ENCODE measurements at places on chromosomes 3 and 15.

- DNase-seq: no peak
Observed at GRCh38 chr3:33803894-33804526, 5.6 kb downstream of the PDCD6IP start.

GRCh38 chr3:49882166-49882565, 12.5 kb upstream of the CAMKV start:
- DNase-seq: no peak

DNA sequence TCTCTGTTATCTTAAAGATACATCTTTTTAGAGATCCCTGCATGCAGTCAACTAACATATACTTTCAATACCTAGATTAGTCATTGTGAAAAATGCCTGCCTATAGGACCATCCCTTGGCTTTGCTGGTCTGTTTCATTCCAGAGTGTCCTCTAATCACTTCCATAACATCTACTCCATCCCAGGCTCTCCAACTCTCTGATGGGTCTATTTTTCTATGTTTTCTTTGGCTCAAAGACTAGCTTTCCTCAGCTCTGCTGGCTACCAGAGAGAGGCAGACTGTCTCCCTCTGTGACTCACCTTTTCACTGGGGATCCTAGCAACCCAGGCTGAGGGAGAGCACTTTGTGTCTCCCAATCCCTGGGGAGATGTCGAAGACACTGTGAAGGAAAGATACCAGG, 547.7 kb upstream of the MCTP2 start:
- no peak for DNase-seq

GRCh38 chr15:30973379-30973778, 18.0 kb downstream of the MTMR10 start:
- no peak for DNase-seq

DNA sequence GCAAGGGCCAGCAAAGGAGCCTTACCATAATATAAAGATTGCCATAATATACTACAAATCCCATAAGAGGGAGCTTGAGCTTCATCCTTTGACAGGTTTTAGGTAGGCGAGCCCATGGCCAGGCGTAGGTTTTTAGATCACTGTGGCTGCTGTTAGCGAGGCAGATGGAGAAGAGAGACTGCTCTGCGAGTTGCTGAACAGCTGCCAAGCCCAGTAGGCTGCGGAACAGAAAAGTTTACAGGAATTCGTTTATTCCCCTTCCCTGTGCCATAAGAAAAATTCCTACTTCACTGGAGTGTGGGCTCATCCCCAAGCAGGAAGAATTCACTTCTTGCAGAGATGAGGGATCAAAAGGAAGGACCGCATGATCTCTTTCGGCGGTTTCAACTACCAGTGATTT, 30.5 kb downstream of the TMED3 start:
- DNase-seq: no peak

GRCh38 chr15:72365844-72366243, 10.0 kb downstream of the HEXA start:
- peak; percentile 27 for DNase-seq

GRCh38 chr15:71743861-71744382, 66.4 kb upstream of the NR2E3 start:
- DNase-seq: peak; percentile 54

DNA sequence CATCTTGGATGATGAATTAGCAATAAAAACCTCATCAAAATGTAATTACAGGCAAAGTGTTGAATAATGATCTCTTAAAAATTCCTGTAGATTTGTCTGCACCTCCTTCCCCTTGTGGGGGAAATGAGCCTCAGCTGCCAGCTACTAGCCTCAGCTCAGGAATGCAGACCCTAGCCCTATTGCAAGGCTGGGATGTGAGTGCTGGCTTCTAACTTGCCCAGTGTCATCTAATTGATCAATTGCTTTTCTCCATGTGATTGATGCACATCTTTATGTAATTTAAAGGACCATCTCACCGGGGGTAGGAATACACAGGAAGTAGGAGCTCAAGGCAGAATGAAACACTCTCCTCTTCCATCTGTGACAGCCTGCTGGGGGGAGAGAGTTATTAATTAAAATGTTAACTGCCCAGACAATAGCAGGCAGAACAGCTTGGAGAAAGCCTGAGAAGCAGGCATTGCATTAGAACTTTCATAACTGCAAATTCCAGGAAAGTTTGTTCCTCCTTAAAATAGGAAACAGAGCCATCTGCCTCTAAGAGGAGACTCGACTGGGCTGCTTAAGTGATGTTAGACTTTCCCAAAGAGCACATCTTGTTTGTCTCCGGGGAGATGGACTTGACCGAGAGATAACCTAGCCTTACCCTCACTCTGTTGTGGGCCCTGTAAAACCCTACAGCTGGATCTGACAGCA, 69.6 kb downstream of the LRTM1 start:
- no peak for DNase-seq

- DNase-seq: no peak
Observed at GRCh38 chr3:143035466-143036211, 34.3 kb downstream of the U2SURP start.

DNA sequence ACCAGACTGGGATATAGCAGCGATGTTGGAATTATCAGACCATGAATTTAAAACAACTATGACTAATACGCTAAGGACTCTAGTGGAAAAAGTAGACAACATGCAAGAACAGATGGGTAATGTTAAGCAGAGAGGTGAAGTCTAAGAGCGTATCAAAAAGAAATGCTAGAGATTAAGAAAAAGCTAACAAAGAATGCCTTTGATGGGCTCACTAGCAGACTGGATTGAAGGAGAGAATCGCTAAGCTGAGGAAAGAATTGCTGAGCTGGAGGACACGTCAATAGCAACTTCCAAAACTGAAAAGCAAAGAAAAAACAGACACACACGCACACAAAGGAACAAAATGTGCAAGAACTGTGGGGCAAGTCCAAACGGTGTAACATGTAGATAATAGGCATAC, 20.0 kb upstream of the CMTM6 start:
- DNase-seq: no peak

DNA sequence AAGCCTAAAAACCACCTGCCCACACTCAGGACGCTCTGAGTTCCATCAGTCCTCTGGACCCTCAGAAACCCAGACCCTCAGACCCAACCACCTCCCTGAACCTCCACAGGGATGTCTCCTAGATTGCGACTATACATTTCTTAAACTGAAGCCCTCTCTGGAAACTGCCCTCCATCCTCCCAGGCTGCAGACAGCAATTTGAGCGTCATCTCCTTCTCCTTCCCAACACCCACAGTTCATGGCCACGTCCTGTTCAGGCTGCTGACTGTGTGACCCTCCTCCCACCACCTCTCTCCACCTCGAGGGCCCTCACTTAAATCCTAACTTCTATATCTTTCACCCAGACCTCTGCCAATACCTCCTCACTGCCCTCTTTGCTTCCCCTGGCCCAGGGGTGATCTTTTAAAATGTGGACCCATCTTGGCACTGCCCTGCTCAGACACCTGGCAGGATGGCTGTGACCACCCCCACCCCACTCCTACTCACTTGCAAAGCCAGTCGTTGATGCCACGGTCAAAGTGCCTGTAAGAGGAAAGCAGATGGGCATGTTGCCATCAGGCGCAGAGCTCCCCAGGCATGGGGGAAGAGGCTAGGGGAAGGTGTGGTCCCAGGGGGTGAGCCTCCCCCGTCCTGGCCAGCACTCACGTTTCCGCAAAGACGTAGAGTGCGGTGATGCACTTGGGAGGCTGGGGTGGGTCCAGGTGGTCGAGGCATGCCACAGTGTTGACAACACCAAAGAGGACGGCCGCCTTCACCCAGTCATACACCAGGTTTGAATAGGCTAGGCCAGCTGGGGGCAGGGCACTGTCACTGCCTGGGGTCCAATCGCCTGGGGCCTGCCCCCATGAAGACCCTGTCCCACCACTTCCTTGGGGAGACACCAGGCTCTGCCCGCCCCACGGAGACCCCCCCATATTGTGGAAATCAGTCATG, 6.0 kb downstream of the HHATL start:
- no peak for DNase-seq

DNA sequence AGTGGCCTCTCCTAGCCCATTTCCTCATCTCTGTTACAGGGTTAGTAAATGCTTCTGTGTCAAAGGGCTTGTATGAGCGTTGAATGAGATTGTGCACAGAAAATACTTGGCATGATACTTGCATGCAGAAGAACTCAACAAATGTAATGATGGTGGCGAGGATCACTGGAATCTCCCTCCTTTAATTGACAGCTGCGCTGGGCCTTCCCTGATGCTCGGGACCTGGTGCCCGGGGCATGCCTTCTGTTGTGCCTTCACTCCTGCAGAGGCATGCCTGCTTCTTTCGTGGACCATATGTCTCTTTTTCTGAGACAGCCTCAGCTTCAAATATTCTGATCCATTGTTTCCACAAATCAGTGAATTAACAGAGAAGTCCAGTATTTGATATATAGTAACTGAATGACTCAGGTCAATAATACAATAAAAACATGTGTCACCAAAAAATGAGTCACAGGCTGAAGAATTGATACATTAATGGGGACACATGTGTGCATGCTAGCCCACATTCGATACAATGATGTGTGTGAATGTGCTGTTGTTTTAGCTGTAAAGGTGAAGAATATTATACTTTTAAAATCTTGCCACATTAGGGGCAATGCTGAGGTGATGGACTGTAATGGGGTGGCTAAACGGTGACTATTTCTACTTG, 243.3 kb upstream of the TBL1XR1 start:
- DNase-seq: no peak

All from activated T-cell treated with anti-CD3 and anti-CD28 coated beads, Interleukin-2, amount 50 U/mL, for 48 hours (primary cell).